PC-9 (cell line): ENCODE measurements at places on chromosomes 2 and 18. TPM values are rescaled to one million over a fixed set of nuclear protein-coding genes. Genes with fewer than 3 reads are reported as not detected.

GRCh38 chr18:46329736-46330246 is 225.6 kb downstream of the HAUS1 start:
- no peaks in the 10 kb centered on the region for H3K36me3 ChIP-seq
- no peak overlapping the region for H3K4me3 ChIP-seq
- H3K27ac ChIP-seq, result no peak overlapping the region
- H3K4me1 ChIP-seq, result peaks cover 25% of the 10 kb centered on the region
- H3K27me3 ChIP-seq, result no peaks in the 10 kb centered on the region

PTPRN gene
- total RNA-seq, result not detected in 2 replicates

GRCh38 chr18:59696311-59697235 is 650 bp downstream of the CCBE1 start:
- no peak overlapping the region for H3K27ac ChIP-seq
- H3K27me3 ChIP-seq, result no peaks in the 10 kb centered on the region
- H3K4me1 ChIP-seq, result no peaks in the 10 kb centered on the region
- no peak overlapping the region for H3K4me3 ChIP-seq

GRCh38 chr2:219737270-219737691 is 109.9 kb downstream of the SLC4A3 start:
- no peak for DNase-seq
- no peaks in the 10 kb centered on the region for H3K4me1 ChIP-seq
- no peaks in the 10 kb centered on the region for H3K27me3 ChIP-seq
- H3K4me3 ChIP-seq, result no peak overlapping the region
- no peaks in the 10 kb centered on the region for H3K36me3 ChIP-seq
- no peak overlapping the region for H3K27ac ChIP-seq

DNA sequence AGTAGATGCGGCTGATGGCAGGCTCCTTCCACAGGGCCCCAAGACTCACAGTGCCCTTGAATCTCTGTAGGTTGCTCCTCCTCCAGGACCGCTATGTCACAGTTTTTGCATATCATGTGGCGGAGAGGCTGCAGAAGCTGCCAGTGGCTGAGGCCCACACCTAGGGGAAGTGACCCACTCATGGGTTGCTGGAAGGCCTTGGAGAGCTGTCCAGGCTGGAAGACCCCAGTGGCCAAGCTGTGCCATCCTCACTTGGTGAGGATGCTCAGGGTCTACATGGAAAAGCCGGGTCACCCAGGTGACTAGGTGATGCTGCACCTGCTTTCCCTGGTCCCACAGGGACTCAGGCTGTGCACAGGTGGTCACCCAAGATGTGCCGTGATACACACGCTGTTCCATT is 90.6 kb downstream of the SEPTIN10 start:
- no peaks in the 10 kb centered on the region for H3K27me3 ChIP-seq
- no peak overlapping the region for H3K4me3 ChIP-seq
- H3K27ac ChIP-seq, result no peak overlapping the region
- H3K4me1 ChIP-seq, result no peaks in the 10 kb centered on the region
- no peaks in the 10 kb centered on the region for H3K36me3 ChIP-seq
- DNase-seq, result no peak

LTBP1 gene
- total RNA-seq, result 10.3 and 10.4 TPM in 2 replicates

FZD7 gene
- total RNA-seq, result 26.8 and 30.9 TPM in 2 replicates

- 0 out of 2 replicates have a peak, but pooled peaks cover 3% of the 10 kb centered on the region for H3K36me3 ChIP-seq
- peak overlapping the region; percentile 44 for H3K27ac ChIP-seq
- H3K4me3 ChIP-seq, result no peak overlapping the region
- H3K4me1 ChIP-seq, result peaks cover 15% of the 10 kb centered on the region
Measured at GRCh38 chr2:28004086-28004485, 113.6 kb downstream of the BABAM2 start.
